Caki2 (cell line): ENCODE measurements at places on chromosomes 3 and 15. TPM values are rescaled to one million over a fixed set of nuclear protein-coding genes. Genes with fewer than 3 reads are reported as not detected.

C3orf22 gene
- not detected in 2 replicates for total RNA-seq

CALML4 gene
- total RNA-seq = 0.27 and 1.8 TPM in 2 replicates

TMEM266 gene
- 0.47 TPM in 1 of 2 replicates, not detected in the other for total RNA-seq

RAB6B gene
- 0.07 TPM in 1 of 2 replicates, not detected in the other for total RNA-seq

LMOD3 gene
- not detected in 2 replicates for total RNA-seq
